ENCODE measurements at places on chromosomes 12 and 14. TPM values are rescaled to one million over a fixed set of nuclear protein-coding genes. Genes with fewer than 3 reads are reported as not detected.

FITM1 gene
- total RNA-seq = not detected

CNTN1 gene
- total RNA-seq = 53.7 TPM

TAS2R14 gene
- total RNA-seq = 0.68 TPM

INHBE gene
- total RNA-seq = 0.09 TPM

BCDIN3D gene
- 4.9 TPM for total RNA-seq

PLEKHH1 gene
- 3.2 TPM for total RNA-seq

IRF9 gene
- total RNA-seq = 15.5 TPM

LRTM2 gene
- total RNA-seq = not detected

LBHD2 gene
- not detected for total RNA-seq

CAPZA3 gene
- total RNA-seq = not detected

CMA1 gene
- total RNA-seq = not detected

LEMD3 gene
- 10.7 TPM for total RNA-seq

RIPK3 gene
- not detected for total RNA-seq

SLC7A8 gene
- total RNA-seq = 1.8 TPM

ASCL1 gene
- not detected for total RNA-seq

MUCL1 gene
- total RNA-seq = not detected

NPFF gene
- not detected for total RNA-seq

ABCD2 gene
- not detected for total RNA-seq

WNT1 gene
- total RNA-seq = 0.07 TPM

APPL2 gene
- 24.1 TPM for total RNA-seq

ENDOU gene
- total RNA-seq = not detected

AMDHD1 gene
- total RNA-seq = 3.0 TPM

CIDEB gene
- total RNA-seq = 0.22 TPM

ITPK1 gene
- total RNA-seq = 57.1 TPM

PTPRB gene
- total RNA-seq = 0.69 TPM

IQSEC3 gene
- 0.01 TPM for total RNA-seq

HSPB8 gene
- 22.0 TPM for total RNA-seq

All from A549 treated with Hydrocortisone at 1 μM for 4 hours (cell line).